Stimulated activated CD4-positive, alpha-beta T cell treated with anti-CD3 and anti-CD28 coated beads, Interleukin-4, amount 100 ng/mL, for 1 hour (primary cell): ENCODE measurements at places on chromosomes 12 and 14.

GRCh38 chr12:82758749-82759330 lies 72.1 kb downstream of the TMTC2 start:
- DNase-seq, result no peak

- no peak for DNase-seq
Observed at GRCh38 chr14:70190156-70190555, 1.4 kb upstream of the SLC8A3 start.

DNA sequence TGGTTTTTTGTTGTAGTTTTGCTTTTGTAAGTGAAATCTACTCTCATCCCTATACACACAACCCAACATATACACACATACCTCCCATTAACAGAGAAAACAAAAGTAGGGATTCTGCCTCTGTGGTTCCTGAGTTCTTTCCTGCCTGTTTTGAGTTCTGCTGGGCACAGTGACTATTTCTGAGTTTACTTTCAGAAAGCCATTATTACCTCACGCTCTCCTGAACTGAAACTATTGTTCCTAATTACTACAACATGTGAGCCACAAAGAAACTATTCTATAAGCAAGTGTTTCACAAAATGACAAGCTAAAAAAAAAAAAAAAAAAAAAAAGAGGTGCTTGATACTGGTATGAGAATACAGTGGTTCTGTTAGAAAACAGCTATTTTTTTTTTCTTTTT lies 110.9 kb downstream of the ALG10B start:
- no peak for DNase-seq

DNA sequence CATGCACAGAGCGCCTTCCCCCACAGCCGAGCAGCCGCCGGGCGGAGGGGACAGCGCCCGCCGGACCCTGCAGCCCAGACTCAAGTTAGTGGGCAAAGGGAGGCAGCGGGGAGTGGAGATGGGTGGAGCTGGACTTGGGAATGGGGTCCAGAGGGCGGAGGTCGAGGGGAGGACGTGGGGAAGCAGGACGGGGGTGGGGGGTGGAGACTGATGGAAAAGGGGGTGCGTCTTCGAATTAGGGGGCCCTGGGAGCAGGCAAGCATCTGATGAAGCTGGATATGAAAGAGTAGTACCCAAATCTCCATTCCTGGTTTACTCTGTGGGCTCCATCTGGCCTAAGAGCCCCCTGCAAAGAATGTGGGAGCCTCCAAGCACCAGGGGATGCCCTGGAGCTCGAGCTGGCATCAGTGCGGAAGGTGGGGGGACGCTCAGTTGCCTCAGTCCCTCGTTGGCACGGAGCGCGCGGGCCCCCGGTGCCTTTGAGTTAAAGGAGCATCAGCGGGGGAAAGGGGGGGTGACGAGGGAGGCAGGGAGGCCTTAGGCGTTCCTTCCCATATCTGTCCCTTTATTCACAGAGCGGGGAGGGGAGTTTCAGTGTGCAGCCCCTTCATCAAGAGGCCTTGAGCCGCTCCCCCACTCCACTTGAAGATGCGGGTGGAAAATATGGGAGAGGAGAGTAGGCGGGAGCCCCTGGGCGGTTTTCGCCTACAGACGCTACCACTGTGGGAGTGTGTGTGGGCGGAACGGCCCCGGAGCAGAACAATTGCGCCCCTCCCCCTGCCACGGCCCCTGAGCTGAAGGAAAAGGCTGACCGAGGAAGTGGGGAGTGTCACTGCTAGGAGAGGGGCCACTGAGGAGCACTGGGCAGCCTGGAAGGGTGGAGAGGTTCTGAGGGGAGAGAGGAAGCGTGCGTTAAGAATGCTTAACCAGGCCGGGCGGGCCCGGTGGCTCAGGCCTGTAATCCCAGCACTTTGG lies 644 bp downstream of the NAB2 start:
- DNase-seq, result peak; percentile 60

DNA sequence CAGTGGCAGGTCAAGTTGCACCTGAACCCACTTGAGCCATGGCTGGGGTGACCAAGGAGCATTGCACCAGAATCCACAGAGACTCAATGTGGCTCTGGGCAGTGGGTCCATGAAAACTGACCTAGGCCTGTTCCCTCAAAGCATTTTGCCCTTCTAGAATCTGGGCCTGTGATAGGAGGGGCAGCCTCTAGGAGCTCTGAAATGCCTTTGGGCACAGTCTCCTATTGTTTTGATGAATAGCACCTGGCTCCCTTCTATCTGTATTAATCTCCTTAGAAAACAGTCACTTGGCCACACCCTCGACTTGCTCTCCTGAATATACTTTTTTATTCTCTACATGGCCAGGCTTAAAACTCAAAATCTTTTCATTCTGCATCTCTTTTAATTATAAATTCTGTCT lies 14.1 kb upstream of the KRAS start:
- DNase-seq, result no peak

GRCh38 chr12:130116791-130117190 lies 45.5 kb upstream of the FZD10 start:
- no peak for DNase-seq

DNA sequence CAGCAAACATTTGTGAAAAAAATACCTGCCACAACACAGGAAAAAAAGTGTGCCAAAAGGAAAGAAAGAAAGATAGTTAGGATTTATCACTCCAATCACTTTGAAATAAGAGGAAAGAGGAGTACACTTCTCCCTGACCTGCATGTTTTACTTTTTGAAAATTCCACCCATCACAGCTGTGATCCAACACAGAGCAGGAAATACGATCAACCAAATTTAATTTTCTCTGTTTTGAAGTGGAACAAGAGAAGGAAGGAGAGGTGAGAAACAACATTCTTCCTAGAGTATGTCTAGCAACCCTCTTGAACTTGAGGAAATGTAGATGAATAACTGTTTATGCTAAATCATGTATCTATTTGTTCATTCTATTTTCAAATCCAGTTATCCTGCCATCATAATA lies 284.7 kb upstream of the SYT1 start:
- DNase-seq, result no peak
